Uterus (tissue), 4 donors: ENCODE measurements at places on chromosomes 2 and 18.

DNA sequence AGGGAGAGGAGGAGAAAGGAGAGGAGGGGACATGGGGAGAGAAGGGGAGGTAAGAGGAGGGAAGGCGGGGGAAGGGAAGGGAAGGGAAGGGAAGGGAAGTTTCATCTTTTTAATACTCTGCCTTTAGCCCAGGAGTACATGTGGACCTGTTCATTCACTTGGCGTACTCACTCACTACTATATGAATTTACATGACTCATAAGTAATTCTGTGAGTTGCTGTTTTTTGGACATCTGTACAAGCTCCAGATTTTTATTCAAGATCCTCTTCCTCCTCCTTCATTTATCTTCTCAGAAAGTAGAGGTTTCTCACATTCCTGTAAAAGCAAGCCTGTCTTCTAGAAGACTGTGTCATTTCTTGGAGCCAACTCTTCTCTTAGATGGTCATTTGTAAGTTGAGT is 84.6 kb downstream of the RDH14 start:
- DNase-seq, result no peak
- no peak overlapping the region for H3K4me3 ChIP-seq
- H3K36me3 ChIP-seq, result no peaks in the 10 kb centered on the region
- no peaks in the 10 kb centered on the region for H3K27me3 ChIP-seq
- H3K4me1 ChIP-seq, result no peaks in the 10 kb centered on the region

GRCh38 chr2:99786636-99787390 is 297.0 kb upstream of the REV1 start:
- H3K4me1 ChIP-seq, result no peaks in the 10 kb centered on the region
- H3K27me3 ChIP-seq, result no peaks in the 10 kb centered on the region
- no peaks in the 10 kb centered on the region for H3K36me3 ChIP-seq
- no peak overlapping the region for H3K4me3 ChIP-seq

GRCh38 chr2:181051861-181052522 is 71.6 kb downstream of the UBE2E3 start:
- H3K36me3 ChIP-seq, result no peaks in the 10 kb centered on the region
- no peak overlapping the region for H3K27ac ChIP-seq
- H3K4me1 ChIP-seq, result no peaks in the 10 kb centered on the region
- H3K27me3 ChIP-seq, result no peaks in the 10 kb centered on the region

GRCh38 chr18:79422022-79422782 is 26.5 kb downstream of the NFATC1 start:
- no peak overlapping the region for H3K4me3 ChIP-seq
- no peaks in the 10 kb centered on the region for H3K36me3 ChIP-seq
- H3K27me3 ChIP-seq, result no peaks in the 10 kb centered on the region
- H3K27ac ChIP-seq, result no peak overlapping the region

DNA sequence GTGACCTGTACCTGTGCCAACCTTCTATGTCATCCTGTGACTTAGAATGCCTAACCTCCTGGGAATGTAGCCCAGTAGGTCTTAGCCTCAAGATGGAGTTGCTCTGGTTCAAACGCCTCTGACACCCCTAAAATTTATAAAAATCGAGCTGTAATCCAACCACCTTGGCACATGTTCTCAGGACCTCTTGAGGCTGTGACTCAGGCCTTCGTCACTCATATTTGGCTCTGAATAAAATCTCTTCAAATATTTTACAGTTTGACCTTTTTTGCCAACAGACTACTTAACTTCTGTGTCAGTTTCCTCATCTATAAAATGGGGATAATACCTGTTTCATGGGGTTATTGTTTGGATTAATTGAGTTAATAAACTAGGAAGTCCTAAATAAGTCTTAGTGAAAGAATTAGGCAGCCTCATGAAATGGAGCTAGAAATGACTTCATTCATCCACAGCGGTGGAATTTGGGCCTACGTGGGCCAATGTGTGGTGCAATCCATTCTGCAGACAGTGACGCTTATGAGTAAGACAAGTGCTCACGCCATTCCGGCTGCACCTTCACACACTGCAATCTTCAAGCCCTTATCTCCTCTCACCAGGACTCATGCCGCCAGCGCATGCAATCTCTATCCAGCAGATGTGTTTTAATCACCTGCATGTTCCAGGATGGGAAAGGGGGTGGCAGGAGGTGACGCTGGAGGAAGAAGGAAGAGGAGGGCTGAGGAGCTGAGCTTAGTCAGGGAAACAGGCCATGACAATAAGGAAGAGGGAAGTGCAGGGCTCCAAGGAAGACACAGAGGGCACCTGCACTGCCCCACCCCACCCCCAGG is 2.0 kb upstream of the UBE2F start:
- no peak overlapping the region for H3K4me3 ChIP-seq
- H3K27ac ChIP-seq, result no peak overlapping the region
- DNase-seq, result no peak
- H3K27me3 ChIP-seq, result no peaks in the 10 kb centered on the region
- peaks cover 4% of the 10 kb centered on the region for H3K4me1 ChIP-seq

DNA sequence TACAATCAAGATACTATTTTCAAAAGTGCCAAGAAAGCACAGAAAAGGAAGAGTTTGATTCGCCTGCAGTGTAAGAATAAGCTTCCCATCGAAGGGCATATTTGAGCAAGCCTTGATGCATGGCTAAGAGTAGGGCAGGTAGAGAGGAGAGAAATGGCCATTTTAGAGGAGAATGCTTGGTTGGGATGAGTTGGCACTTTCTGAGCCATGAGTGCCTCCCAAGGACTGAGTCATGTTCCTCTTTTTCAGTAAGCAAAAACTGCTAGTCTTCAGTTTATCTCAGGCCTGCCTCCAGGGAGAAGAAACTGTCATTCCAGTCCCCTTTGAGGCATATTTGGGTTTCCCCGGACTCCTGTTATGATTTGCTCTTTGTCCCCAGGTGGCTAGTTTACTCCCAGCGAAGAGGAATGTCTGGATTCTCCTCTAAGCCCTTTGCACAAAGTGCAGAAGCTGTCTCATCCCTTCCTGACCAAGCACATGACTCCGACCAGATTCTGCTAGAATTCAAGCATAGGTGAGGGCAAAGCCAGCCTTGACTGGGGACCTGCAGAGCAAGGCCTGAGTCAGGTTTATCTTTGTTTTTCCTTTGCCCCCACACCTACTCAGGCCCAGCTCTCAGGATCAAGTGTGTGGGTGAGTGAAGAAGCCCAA is 115.2 kb downstream of the TTC32 start:
- no peak overlapping the region for H3K4me3 ChIP-seq
- no peaks in the 10 kb centered on the region for H3K4me1 ChIP-seq
- no peak for DNase-seq
- no peaks in the 10 kb centered on the region for H3K27me3 ChIP-seq

- no peak for DNase-seq
- H3K27me3 ChIP-seq, result no peaks in the 10 kb centered on the region
- H3K4me3 ChIP-seq, result no peak overlapping the region
- H3K27ac ChIP-seq, result no peak overlapping the region
- no peaks in the 10 kb centered on the region for H3K4me1 ChIP-seq
Measured at GRCh38 chr18:35244671-35245070, 3.8 kb downstream of the ZNF397 start.

GRCh38 chr2:237350597-237350996 is 63.4 kb downstream of the COL6A3 start:
- no peaks in the 10 kb centered on the region for H3K4me1 ChIP-seq
- no peak overlapping the region for H3K4me3 ChIP-seq
- peak overlapping the region; percentile 69 for H3K27ac ChIP-seq
- no peak for DNase-seq
- no peaks in the 10 kb centered on the region for H3K27me3 ChIP-seq

- H3K4me1 ChIP-seq, result peaks cover 8% of the 10 kb centered on the region
- no peak for DNase-seq
- H3K4me3 ChIP-seq, result no peak overlapping the region
- peak overlapping the region; percentile 95 for H3K27ac ChIP-seq
- H3K27me3 ChIP-seq, result no peaks in the 10 kb centered on the region
- no peaks in the 10 kb centered on the region for H3K36me3 ChIP-seq
Measured at GRCh38 chr2:43519643-43520221, 76.1 kb downstream of the THADA start.

DNA sequence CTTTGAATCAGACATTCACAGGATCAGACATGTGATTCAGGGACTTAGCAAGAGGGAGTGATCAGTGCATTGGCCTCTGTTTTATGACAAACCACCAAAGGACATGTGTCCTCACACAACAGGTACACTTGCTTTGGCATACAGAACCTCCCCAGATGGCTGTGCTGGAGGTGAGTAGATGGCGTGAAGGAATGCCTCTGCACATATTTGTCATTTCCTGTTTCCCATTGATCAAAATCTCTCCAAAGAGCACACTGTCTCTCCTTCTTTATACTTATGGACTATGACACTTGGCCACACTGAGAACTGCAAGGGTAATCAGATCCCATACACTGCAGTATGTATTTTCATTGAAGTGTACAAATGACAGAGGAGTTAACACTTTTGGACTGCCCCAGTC is 927.6 kb downstream of the TSN start:
- H3K27me3 ChIP-seq, result no peaks in the 10 kb centered on the region
- H3K4me1 ChIP-seq, result no peaks in the 10 kb centered on the region
- no peaks in the 10 kb centered on the region for H3K36me3 ChIP-seq
- H3K4me3 ChIP-seq, result no peak overlapping the region

- H3K27ac ChIP-seq, result no peak overlapping the region
- no peak overlapping the region for H3K4me3 ChIP-seq
- no peak for DNase-seq
- no peaks in the 10 kb centered on the region for H3K36me3 ChIP-seq
- no peaks in the 10 kb centered on the region for H3K27me3 ChIP-seq
Measured at GRCh38 chr2:124180635-124181034, 155.5 kb downstream of the CNTNAP5 start.

DNA sequence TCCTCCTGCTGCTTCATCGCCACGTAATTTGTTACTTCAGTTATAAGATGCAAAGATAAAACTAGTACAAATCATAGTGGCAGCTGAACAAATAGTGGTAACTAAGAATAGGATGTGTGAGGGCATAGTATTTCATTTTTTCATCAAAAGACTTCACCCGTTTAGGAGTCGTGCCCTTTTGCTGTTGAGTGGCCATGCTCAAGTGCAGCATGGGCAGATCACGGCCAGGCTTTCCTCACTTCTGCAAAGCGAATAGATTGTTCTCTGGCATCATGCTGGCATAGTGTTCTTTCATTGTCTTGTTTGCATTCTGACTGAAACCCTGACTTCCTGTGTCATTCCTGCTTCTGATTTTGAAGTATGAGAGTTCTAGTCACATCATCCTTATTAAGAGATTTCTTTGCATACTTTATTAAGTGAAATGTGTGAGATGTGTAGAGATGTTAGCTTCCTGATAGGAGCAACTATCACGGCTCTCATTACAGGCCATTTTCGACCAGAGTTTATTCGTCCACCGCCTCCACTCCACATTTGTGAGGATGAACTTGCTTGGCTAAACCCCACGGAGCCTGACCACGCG is 11.8 kb downstream of the CNOT11 start:
- H3K27me3 ChIP-seq, result no peaks in the 10 kb centered on the region
- no peak overlapping the region for H3K27ac ChIP-seq
- DNase-seq, result no peak
- no peaks in the 10 kb centered on the region for H3K4me1 ChIP-seq

- H3K4me3 ChIP-seq, result no peak overlapping the region
- no peaks in the 10 kb centered on the region for H3K27me3 ChIP-seq
- H3K27ac ChIP-seq, result no peak overlapping the region
- no peaks in the 10 kb centered on the region for H3K36me3 ChIP-seq
- H3K4me1 ChIP-seq, result no peaks in the 10 kb centered on the region
- DNase-seq, result no peak
Measured at GRCh38 chr18:25604894-25605597, 253.1 kb upstream of the ZNF521 start.

GRCh38 chr2:172285010-172285621 is 142.3 kb upstream of the ITGA6 start:
- no peaks in the 10 kb centered on the region for H3K4me1 ChIP-seq
- H3K27ac ChIP-seq, result peak overlapping the region; percentile 62
- DNase-seq, result no peak
- H3K36me3 ChIP-seq, result no peaks in the 10 kb centered on the region
- H3K4me3 ChIP-seq, result no peak overlapping the region

DNA sequence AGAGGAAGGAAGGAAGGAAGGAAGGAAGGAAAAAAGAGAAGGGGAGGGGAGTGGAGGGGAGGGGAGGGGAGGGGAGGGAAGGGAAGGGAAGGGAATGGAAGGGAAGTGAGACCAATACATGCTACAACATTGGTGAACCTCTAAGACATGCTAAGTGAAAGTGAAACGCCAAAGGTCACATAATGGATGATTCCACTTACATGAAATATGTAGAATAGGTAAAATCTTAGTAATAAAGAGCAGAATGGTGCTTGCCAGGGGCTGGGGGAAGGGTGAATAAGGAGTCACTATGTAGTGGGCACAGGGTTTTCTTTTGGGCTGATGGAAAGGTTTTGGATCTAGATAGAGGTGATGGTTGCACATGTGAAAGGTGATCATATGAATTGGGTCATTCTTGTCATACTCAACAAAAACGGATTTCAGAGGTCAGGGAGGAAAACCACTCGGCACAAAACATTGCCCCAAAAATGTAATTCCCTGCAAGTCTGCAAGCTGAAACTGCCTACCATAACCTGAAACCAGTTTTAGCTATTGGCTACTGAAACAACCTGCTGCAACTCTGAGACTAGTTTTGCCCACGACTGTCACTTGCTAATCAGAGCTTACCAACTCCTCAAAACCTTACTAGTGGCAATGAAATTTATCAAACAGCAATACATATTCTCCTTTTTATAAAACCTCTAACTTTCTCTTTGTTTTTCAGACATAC is 59.2 kb downstream of the CCDC141 start:
- no peak overlapping the region for H3K27ac ChIP-seq
- no peaks in the 10 kb centered on the region for H3K27me3 ChIP-seq
- H3K4me1 ChIP-seq, result no peaks in the 10 kb centered on the region
- DNase-seq, result no peak
- no peaks in the 10 kb centered on the region for H3K36me3 ChIP-seq
- H3K4me3 ChIP-seq, result no peak overlapping the region

- H3K4me1 ChIP-seq, result no peaks in the 10 kb centered on the region
- H3K27me3 ChIP-seq, result no peaks in the 10 kb centered on the region
- no peak overlapping the region for H3K4me3 ChIP-seq
- no peak overlapping the region for H3K27ac ChIP-seq
- no peaks in the 10 kb centered on the region for H3K36me3 ChIP-seq
Measured at GRCh38 chr2:228876276-228876675, 394.8 kb downstream of the PID1 start.

DNA sequence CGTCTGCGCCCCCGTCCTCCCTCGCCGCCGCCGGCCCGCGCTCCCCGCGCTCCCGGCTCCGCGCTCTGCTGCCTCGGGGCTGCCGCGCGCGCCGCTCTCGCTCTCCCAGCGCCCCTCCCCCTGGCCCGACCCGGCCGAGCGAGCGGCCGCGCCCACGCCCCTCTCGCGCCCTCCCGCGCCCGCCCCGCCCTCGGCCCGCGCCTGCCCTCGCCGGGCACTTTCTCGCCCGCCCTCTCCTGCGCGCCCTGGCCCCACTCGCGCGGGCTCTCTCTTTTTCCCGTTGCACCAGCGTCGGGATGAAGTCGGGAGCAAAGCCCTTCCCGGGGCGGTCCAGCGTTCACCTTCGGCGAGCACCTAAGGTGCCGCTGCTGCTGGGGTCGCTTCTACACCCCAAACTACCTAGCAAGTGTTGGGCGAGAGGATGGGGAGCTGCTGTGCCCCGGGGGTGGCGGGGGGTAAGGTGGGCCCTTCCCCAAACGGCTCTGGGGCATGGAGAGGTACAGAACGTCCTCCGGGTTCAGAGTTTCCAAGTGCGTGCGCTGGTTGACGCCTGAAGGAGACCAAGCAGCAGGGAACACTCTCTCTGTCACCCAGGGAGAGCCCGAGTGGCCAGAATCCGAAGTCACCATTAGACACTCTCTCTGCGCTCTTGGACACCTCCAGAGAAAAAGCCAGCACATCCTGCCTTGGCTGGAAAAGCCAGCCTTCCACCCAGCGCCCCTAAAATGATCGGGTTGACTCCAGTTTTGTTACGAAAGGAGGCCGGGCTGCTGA is at the start of gene COLEC12:
Gene COLEC12 (minus strand): TSS at position 70 of the 774 bp plus-strand sequence. CDS start 187 bp downstream, outside the sequence.
- H3K27ac ChIP-seq, result peak within 1 kb of the TSS; percentile 68
- H3K27me3 ChIP-seq, result no peaks in the 10 kb centered on the region
- peak; percentile 21 for DNase-seq
- H3K4me3 ChIP-seq, result peak within 1 kb of the TSS; percentile 43
- H3K36me3 ChIP-seq, result no peaks in the 10 kb centered on the region
